Spleen (tissue), 13 donors: ENCODE measurements at places on chromosomes 6 and 20.

- DNase-seq = no peak
Observed at GRCh38 chr20:10584371-10584770, 89.4 kb downstream of the JAG1 start.

DNA sequence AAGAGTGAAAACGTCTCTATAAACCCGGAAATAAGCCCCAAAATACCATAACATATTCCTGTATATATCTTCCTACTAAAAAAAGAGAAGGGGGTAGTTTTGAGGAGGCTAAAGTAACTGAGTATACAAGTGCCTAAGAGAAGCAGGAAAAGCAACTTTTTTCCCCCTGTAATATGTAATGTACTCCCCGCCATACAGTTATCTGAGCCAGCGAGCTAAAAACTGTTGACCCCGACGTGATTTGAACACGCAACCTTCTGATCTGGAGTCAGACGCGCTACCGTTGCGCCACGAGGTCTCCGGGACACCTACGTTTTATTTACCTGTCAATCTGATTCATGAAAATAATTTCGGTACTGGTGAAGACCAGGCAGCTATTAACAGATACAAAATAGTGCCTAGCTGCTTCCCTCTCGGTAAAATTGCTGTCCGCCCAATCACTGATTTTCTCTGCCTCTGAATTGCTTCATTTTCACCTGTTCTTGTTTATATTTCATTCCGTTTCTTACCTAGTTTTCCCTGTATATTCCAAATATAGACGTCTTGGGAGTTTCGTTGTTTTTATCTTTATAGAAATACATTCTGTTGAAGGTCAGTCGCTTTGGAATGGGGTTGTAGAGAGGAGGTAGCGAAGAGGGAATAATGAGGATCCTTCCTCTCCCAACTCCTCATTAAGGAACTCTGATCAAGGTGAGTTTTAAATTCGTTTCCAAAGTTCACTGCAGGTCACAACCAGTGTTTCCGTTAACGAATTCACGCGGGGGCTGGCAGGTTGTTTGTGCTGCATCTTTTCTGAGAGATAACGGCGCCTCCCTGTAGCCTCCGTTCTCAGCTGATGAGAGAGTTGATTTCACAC is 33.6 kb upstream of the BTN3A2 start:
- DNase-seq = no peak

- no peak for DNase-seq
Observed at GRCh38 chr6:40456390-40457013, 130.7 kb downstream of the LRFN2 start.

- DNase-seq = peak; percentile 41
Observed at GRCh38 chr6:167671977-167672687, 154.6 kb upstream of the AFDN start.

DNA sequence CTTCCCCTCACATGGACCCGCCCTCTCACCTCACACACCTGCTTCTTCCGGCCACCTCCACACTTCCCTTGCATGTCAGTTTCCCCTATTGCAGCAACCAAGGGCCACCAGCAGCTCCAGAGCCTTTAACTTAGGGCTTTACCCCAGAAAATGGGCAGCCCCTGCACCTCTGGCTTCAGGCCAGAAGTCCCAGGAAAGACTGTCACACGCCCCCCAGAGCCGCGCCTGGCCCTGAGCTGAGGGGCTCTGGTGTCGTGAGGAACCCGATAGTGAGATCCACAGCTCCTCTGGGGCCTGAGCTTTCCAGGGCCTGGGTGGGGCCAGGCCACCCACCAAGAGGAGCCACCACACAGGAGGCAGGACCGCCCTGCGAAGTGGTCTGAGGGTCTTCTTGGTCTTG is 182.4 kb downstream of the DLL1 start:
- DNase-seq = peak; percentile 61

- no peak for DNase-seq
Observed at GRCh38 chr6:11236076-11236750, 3.7 kb upstream of the NEDD9 start.

DNA sequence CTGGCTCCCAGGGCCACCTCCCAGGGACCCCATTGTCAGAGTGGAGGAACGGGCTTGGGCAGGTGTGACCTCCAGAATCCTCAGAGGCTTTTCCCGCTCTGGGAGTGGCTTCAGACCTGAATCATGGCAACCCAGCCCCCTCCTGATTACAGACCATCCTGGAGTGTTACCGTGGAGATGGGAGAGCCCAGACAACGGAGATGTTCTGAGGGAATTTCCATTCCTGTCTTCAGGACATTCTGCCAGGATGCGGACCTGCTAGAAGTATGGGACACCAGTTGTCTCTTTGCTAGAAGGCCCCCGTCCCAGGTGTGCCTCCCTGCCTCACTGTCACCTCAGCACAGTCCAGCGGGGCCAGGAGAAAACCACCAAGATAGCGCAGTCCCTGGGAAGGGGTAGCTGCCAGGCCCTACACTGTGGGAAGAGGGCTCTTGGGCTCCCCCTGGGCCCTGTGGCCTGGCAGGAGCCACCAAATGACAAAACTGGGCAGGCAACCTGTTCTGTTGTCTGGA is 109.9 kb downstream of the PSMB1 start:
- DNase-seq = peak; percentile 38

DNA sequence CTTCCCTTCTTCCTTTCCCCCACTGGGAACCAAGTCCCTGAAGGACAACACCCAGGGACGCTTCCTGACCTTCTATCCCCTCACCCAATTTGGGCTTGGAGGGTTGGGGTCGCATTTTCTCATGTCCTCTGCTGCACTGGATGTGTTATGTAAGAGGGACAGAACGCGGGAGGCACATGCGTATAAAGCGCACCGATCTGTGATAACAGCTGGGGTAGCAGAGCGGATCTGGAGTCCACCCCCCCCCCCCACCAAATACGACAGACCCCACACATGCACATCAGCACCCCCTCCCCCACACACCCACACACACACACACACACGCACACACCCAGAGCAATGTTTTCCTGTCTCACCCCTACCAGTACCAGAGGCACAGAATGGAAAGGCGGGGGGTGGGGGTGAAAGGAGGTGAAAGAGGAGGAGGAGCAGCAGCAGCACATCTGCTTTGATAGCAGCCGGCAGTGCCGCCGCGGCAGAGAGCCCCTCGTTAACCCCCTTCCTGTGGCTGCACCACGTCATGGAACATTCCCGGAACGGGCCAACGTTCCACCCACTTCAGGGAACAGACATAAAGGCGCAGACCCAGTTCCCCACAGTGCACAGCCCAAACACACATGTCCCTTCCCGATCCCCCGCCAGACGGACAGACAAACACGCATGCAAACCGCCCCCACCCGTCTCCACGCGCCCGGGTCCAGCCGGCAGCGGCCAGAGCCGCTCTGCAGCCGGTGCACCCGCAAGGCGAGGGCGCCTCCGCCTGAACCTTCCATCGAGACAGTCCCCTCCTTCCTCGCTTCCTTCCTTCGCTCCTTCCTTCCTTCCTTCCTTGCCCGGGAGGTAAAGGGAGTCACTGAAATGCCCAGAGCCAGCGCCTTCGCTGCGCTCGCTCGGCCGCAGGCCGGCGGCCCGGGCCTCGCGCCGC is 590 bp downstream of the HIVEP2 start:
- peak; percentile 95 for DNase-seq

- DNase-seq = no peak
Observed at GRCh38 chr6:38141085-38141484, 321.6 kb downstream of the ZFAND3 start.

DNA sequence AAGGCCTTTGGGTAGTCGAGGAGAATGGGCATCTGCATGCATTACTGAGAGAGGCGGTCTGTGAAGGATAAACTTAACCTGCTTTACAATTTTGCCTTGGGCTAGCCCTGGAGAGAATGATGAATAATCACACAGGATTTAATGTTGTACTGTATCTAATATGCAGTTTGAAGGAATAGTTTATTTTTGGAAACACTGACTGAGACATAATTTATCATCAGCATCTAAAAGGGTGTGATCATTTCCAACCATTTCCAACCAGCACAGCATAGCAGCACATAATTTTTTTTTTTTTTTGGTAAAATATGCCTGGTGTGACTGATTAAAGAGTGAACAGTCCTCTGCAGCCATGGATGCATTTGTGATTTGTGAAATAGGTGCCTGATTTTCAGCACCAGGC is 519.5 kb downstream of the PHF3 start:
- DNase-seq = no peak

- DNase-seq = no peak
Observed at GRCh38 chr6:53979468-53980067, 131.7 kb upstream of the MLIP start.

DNA sequence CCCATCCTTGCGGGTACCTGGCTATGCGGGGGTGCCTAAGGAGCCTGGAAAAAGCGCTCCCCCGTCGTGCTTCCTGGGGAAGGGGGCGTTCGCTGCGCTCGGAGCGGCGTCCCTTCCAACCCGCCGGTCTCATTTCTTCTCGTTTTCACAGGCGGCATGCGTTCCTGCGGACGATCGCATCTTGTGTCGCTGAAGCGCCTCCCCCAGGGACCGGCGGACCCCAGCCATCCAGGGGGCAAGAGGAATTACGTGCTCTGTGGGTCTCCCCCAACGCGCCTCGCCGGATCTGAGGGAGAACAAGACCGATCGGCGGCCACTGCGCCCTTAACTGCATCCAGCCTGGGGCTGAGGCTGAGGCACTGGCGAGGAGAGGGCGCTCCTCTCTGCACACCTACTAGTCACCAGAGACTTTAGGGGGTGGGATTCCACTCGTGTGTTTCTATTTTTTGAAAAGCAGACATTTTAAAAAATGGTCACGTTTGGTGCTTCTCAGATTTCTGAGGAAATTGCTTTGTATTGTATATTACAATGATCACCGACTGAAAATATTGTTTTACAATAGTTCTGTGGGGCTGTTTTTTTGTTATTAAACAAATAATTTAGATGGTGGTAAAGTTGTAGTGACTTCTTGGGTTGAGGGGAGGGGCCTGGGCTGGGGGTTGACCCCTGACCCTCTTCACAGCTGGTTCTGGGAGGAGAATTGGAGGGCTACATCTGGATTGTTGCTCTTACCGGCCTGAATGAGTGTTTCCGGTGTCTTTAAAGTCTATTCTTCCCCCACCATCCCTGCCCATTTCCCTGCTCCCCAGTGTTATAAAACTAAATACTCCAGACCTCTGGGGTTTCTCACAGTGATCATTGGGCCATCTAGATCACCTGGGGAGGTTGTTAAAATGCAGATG is 1.1 kb downstream of the ID1 start:
- DNase-seq = peak; percentile 83

DNA sequence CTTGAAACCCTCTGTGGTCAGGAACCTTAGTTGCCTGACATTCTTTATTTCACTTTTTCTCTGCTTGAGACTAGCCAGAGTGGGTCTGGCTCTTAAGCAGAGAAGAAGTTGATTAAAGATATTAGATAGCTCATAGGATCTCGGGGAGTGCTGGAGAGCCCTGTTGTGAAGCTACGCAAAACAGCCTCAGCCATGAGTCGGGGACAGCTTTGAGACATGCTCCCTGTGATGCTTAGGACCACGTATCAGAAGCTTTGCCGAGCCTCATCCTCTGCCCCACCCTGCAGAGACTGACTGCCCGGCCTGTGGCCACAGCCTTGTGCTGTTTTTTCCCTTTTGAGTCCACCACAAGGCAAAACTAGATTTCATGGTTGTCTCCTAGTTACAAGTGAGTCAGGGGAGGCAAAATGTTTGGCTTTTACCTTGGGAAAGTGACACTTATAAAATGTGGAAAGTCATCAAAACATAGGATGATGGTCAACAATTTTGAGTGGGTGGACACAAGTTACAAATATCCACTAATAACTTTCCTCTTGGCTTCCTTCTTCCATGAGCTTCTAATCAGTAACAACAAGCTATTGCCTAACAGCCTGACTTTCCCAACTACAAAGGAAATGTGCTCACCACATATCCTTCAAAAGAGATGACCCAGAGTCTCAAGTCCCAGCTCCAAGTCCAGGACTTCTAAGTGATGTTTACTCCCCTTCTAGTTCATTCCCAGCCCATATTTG is 108.4 kb downstream of the JAG1 start:
- DNase-seq = no peak

GRCh38 chr20:32823737-32824588 is 4.2 kb downstream of the MAPRE1 start:
- no peak for DNase-seq

DNA sequence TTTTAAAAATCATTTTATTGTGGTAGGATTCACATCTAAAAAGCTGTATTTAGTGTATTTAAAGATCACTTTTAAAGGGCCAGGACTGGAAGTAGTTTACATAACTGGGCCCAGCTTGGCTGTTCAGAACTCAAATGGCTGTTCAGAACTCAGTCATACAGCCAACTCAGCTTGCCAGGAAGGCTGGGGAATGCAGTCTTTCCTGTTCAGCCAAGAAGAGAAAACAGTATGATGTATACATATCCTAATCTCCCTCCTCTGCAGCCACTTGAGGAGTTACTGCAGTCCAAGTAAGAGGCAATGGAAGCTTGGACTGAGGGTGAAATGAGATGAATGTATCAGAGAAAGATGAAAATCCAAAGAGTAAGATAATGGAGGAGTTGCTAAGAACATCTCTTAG is 24.6 kb downstream of the DSTN start:
- DNase-seq = no peak

DNA sequence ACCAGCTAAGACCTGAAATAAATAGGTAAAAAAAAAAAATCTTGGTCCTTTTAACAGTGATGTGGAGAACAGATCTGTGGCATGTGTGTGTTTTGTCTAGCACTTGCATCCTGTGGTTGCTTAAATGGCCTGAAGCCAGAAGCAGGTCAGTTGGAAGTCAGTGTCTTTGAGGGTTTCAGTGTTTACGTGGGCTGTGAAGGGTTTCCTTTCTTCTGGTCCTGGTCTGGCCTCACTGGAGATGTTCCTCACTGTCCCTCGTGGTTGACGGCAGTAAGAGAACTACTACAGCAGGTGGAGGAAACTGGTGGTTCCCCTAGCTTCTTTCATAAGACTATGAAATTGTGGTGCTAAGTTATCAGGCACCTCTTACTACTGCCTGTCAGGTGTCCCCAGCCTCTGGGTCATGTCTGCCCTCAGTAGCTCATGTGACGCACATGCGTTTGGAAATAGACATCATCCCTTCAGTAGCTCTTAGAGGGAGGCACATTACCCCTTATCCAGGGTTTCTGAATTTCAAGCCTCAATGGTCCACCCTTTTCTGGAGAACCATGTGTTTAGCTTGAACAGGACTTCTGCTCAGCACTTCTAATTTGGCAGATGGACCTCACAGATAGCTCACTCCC is 59.4 kb upstream of the SCP2D1 start:
- no peak for DNase-seq

- no peak for DNase-seq
Observed at GRCh38 chr20:1415667-1416468, 23.0 kb upstream of the FKBP1A start.

GRCh38 chr20:46027245-46027853 is 1.7 kb upstream of the SLC12A5 start:
- DNase-seq = no peak
